Pancreas (tissue), 10 donors: ENCODE measurements at places on chromosomes 12 and 14. TPM values are rescaled to one million over a fixed set of nuclear protein-coding genes. Genes with fewer than 3 reads are reported as not detected.

- DNase-seq = no peak
- H3K4me1 ChIP-seq = no peaks in the 10 kb centered on the region
- no peaks in the 10 kb centered on the region for H3K27me3 ChIP-seq
- H3K27ac ChIP-seq = no peak overlapping the region
- H3K36me3 ChIP-seq = no peaks in the 10 kb centered on the region
- no peak overlapping the region for H3K4me3 ChIP-seq
Observed at GRCh38 chr12:19239616-19240234, 110.2 kb downstream of the PLEKHA5 start.

GRCh38 chr12:46456356-46457334 is 84.1 kb upstream of the SLC38A2 start:
- no peaks in the 10 kb centered on the region for H3K27me3 ChIP-seq
- H3K27ac ChIP-seq = peak overlapping the region; percentile 59
- no peak for DNase-seq

The LYZ gene
- 242 TPM for total RNA-seq

- DNase-seq = no peak
- H3K36me3 ChIP-seq = no peaks in the 10 kb centered on the region
- no peak overlapping the region for H3K4me3 ChIP-seq
- no peaks in the 10 kb centered on the region for H3K4me1 ChIP-seq
- H3K27me3 ChIP-seq = no peaks in the 10 kb centered on the region
Observed at GRCh38 chr12:96210376-96211055, 16.3 kb downstream of the ELK3 start.

DNA sequence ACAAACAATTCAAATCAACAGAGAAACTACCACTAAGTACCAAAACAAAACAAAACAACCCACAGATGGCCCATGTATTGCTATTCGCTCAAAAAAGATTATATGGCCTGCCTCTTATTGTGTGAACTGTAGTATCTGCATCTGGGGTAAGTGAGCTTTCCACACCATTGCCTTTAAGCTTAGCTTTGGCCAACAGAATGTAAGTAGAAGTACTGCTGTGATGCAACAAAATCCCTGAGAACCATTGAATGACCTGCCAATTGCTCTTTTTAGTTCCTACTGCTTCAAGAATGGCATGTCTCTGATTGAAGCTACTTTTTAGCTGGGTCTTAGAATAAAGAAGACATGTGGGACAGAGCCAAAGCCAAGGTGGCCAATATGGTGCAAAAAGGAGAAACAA is 32.5 kb downstream of the PPFIA2 start:
- H3K27me3 ChIP-seq = no peaks in the 10 kb centered on the region
- H3K4me3 ChIP-seq = no peak overlapping the region
- no peaks in the 10 kb centered on the region for H3K4me1 ChIP-seq
- H3K27ac ChIP-seq = no peak overlapping the region
- no peak for DNase-seq

The CCDC85C gene
- total RNA-seq = 17.8 TPM

GRCh38 chr12:8609061-8609570 is 3.5 kb downstream of the AICDA start:
- no peak overlapping the region for H3K4me3 ChIP-seq
- no peaks in the 10 kb centered on the region for H3K27me3 ChIP-seq
- no peak overlapping the region for H3K27ac ChIP-seq
- no peaks in the 10 kb centered on the region for H3K4me1 ChIP-seq
- no peaks in the 10 kb centered on the region for H3K36me3 ChIP-seq

GRCh38 chr12:9133216-9133916 is 17.6 kb upstream of the A2M start:
- H3K4me1 ChIP-seq = peaks cover 13% of the 10 kb centered on the region
- H3K27ac ChIP-seq = no peak overlapping the region
- no peaks in the 10 kb centered on the region for H3K27me3 ChIP-seq
- DNase-seq = no peak

The NCOR2 gene
- 98.5 TPM for total RNA-seq

The GPR84 gene
- 0.46 TPM for total RNA-seq

- no peak overlapping the region for H3K27ac ChIP-seq
- no peaks in the 10 kb centered on the region for H3K27me3 ChIP-seq
- H3K4me3 ChIP-seq = no peak overlapping the region
- no peak for DNase-seq
- peaks cover 3% of the 10 kb centered on the region for H3K4me1 ChIP-seq
Observed at GRCh38 chr12:109962398-109962797, 33.8 kb downstream of the GIT2 start.

GRCh38 chr12:6927379-6928021 is at the start of gene ATN1:
Gene ATN1, plus strand, starts transcription at chr12:6927959. Its CDS starts 6,043 bp downstream, at chr12:6934002.
- H3K27ac ChIP-seq = peak within 1 kb of the TSS; percentile 68
- no peaks in the 10 kb centered on the region for H3K27me3 ChIP-seq
- no peaks in the 10 kb centered on the region for H3K36me3 ChIP-seq
- peak within 1 kb of the TSS; percentile 81 for H3K4me3 ChIP-seq
- H3K4me1 ChIP-seq = peaks cover 13% of the 10 kb centered on the region
